ENCODE measurements at places on chromosomes 3 and 15.

DNA sequence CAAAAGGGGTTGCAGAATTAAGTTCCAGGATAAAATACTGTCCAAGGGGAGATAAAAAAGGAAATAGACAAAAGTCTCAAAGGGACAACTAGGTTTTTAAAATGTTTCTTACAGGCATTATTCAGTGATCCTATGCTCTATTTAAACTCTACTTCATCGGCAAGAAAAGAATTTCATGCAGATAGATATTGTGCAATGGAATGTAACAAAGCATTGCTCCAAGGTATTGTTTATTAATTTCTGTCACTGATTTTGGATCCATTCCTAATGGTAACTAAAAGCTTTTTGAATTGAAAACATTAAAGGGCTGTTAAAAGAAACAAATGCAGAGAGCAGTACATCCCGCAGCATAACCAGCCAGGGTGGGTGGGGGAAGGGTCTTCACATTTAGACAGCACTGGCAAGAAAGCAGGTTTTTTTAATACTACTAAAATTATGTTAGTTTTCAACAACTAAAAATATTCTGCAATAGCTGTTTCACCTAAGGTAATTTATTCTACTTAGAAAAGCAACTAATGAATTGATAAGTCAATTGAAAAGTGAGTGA, 82.9 kb downstream of the THBS1 start:
- DNase-seq, result no peak

GRCh38 chr3:136790786-136791185, 28.1 kb upstream of the SLC35G2 start:
- no peak for DNase-seq

DNA sequence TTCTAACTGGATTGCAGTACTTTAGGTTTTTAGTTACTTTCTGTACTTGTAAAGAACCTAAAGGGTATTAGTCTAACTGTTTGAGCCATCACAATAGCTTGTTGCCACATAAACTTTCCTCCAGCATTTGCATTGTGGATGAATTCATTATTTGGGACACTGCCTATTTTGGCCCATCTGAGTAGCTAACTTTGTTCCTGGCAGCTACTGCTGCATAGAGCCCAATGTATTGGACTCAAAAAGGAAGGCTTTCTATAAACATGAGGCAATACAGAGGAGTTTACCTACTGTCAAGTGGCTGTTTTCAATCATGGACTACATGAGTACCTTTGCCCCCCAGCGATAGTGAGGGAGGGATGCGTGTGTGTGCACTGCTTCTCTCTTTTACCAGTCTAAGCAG, 1.9 kb downstream of the ROBO2 start:
- no peak for DNase-seq

- DNase-seq, result no peak
These were observed 13.0 kb upstream of the SLC28A1 start for GRCh38 chr15:84871428-84871985.

DNA sequence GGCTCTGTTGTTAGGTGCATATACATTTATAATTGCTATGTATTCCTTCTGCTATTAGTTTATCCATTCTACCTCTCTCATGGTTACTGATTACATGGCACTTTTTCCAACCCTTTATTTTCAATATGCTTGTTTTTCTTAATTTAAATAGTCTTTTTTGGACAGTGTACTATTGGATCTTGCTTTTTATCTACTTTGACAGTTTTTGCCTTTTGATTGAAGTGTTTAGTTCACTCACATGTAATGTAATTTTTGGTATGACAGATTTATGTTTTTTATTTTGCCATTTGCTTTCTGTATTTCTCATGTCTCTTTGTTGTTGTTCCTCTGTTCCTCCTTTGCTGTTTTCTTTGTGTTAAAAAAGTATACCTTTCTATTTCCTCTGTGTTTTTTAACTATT, 44.5 kb downstream of the TRPC1 start:
- DNase-seq, result no peak

- DNase-seq, result no peak
These were observed 663.1 kb upstream of the ADAMTS9 start for GRCh38 chr3:65350801-65351476.

DNA sequence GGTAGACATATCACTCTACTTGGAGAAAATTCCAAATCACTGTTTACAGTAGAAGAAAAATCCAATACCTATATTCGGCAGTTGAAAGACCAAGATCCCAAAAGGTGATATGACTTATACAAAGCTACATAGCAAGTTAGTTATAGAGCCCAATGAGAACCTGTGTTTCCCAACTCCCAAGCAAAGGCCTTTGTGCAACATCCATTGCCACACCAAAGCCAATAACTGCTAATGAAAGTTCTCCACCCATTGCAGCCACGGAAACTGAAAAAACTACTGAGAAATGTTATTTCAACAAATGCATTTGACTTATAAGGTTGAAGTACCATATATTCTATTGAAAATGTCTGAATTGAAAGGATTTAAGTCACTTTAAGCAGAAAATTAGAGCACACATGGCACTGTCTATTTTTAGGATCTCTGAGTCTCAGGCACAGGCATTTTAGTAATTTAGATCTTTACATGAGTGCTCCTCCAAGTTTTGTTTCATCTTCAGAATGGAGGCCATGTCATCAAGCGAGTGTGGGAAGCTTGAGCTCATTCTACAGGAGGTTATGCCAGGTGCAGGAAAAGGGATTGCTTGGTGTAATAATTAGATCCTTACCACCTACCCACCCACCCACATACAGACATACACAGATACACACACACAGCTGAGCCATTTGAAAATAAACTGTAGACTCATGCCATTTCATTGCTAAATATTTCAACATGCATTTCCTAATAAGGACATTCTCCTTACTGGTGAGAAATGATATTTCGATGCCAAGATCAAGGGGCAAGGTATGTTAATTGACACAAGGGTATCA, 19.7 kb upstream of the ANO10 start:
- DNase-seq, result no peak

DNA sequence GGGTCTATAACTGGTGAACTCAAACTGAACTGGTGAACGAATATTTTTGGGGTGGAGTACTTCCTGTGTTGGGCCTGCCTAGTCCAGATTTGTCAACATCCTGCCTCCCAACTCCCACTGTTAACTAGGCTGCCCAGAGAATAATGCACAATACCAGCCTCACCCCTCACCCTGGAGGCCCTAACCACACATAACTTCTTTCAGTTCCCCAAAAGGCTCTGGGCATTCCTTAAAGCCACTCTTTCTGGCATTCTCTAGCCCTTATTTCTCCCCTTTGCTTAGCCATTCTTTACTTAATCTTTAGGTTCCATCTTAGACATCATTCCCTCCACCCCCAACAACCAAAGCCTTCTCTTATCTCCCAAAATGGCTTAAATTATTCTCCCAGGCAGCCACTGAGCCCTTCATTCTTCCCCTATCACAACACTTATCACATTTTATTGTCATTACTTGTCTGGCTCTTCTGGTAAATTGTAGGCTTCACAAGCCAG, 9.1 kb upstream of the SEC11A start:
- no peak for DNase-seq

- DNase-seq, result no peak
These were observed 77.5 kb upstream of the CADM2 start for GRCh38 chr3:84881288-84881687.

GRCh38 chr3:61570813-61571212, 9.4 kb downstream of the PTPRG start:
- DNase-seq, result no peak

DNA sequence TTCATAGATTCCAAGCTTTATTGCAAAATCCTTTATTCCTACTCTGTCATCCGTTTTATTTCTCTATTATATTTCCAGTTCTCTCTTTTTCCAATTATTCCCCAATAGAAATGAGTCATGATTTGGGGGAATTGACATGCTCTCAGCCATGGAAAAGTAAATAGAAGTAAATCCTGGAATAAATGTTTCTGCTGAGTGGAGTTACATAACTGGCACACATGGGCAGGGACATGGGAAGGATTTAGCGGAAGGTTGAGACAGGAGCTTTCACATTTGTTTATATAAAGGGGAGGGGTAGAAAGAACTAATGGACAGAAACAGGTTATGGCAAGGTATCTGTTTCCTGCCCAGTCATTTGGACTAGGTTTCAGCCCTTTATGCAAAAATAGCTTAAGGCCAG, 221.6 kb downstream of the PLOD2 start:
- no peak for DNase-seq

DNA sequence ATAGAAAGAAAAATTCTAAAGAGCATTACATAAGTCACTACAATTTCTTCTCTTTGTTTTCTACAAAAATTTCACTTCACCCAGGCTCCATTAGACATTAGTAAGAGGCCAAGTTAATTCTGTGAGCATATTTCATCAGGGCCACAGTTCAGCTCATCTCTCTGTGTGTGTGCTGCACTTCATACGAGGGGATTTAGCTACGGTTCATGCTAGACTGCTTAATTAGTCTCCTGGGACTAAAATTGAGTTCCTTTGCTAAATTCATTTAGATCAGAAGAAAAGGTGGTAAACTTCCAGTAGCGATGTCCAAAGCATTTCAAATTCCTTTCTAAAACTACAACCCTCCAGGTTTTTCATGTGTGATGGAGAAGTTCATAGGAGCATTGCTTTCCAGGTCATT, 83.1 kb upstream of the SETMAR start:
- no peak for DNase-seq

- no peak for DNase-seq
These were observed 13.0 kb downstream of the SUCLG2 start for GRCh38 chr3:67641451-67641850.

- no peak for DNase-seq
These were observed 5.9 kb downstream of the GPX1 start for GRCh38 chr3:49352281-49352680.

DNA sequence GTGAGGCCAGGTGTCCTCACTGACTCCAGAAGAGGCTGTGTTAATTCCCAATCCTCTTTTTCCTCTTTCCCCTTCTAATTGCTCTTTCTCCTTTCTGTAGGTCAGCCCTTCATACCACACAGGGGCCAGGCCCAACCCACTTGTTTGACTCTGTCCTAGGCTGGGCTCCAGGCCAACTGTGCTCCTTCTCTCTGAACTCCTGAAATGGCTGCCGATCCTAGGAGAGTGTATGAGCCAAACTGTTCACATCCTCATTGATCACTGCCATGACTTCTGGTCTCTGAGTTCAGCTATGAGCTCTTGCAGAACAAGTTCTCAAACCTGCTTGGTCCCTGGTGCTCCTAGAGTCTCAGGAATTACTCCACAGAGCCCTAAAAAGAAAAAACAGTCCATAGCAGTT, 145.1 kb downstream of the VGLL4 start:
- DNase-seq, result no peak

GRCh38 chr3:115208066-115208750, 61.1 kb upstream of the ZBTB20 start:
- DNase-seq, result no peak

- no peak for DNase-seq
These were observed 955.2 kb upstream of the NR2F2 start for GRCh38 chr15:95375281-95375680.

- DNase-seq, result no peak
These were observed 35.0 kb downstream of the GSK3B start for GRCh38 chr3:120059081-120059864.

DNA sequence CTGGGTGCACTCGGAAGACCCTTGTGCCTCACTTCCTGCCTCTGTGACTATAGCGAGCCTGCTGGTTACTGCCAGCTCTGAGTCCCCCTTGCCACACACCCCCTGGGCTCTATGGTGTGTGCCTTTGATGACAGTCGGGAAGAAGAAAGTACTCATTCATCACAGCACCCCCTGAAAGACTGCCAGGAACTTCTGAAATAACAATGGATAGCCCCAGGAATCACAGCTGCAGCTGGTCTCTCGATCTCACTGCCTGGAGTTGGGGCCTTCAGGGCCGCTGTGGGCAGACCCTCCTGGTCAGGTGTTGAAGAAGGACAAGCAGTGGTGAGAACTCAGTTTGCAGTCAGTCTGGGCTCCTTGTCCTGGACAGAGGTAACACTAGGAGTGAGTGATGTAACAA, 9.8 kb upstream of the RPP14 start:
- DNase-seq, result no peak

GRCh38 chr3:32026593-32026992, 45.0 kb downstream of the ZNF860 start:
- no peak for DNase-seq

DNA sequence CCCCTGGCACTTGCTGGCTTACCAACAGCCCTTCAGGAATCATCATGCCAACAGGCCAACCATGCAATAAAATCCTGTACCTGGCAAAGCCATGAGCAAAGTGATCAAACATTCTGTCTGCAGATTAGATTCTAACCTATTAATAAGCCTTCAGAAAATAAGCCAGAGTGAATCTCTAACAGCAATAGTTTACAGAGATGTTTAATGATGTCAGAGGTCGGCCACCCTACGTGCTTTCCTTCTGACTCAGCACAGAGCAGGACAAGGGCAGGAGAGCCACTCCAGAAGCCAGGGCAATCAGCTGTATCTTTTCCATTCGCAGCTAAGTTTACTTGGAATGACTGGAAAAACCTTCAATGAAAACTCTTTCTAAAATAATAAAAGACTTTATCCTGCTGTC, 13.1 kb downstream of the COL8A1 start:
- DNase-seq, result no peak
